ENCODE measurements at places on chromosomes 1 and 21.
A peak's percentile ranks its signal among the peaks of the same experiment; 100 is the strongest.

DNA sequence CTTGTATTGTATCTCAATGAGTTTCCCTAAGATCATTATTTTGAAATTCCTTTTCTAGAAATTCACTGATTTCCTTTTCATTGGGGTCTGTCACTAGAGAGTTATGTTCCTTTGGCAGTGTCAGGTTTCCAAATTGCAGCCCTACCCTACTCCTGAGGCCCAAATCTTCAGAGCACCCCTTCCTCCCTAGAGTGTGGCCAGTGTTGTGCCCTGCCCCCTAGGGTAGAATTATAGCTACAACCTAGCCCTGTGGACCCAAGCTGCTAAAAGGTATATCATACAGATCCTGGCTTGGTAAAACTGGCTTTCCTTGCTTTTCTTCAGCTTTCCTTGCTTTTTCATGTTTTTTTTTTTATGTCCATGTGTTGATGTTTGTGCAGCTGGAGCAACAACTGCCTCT is 60.7 kb downstream of the DIPK1A start:
- DNase-seq, result no peak

- DNase-seq, result no peak
Measured at GRCh38 chr1:150061632-150062101, 5.9 kb upstream of the VPS45 start.

DNA sequence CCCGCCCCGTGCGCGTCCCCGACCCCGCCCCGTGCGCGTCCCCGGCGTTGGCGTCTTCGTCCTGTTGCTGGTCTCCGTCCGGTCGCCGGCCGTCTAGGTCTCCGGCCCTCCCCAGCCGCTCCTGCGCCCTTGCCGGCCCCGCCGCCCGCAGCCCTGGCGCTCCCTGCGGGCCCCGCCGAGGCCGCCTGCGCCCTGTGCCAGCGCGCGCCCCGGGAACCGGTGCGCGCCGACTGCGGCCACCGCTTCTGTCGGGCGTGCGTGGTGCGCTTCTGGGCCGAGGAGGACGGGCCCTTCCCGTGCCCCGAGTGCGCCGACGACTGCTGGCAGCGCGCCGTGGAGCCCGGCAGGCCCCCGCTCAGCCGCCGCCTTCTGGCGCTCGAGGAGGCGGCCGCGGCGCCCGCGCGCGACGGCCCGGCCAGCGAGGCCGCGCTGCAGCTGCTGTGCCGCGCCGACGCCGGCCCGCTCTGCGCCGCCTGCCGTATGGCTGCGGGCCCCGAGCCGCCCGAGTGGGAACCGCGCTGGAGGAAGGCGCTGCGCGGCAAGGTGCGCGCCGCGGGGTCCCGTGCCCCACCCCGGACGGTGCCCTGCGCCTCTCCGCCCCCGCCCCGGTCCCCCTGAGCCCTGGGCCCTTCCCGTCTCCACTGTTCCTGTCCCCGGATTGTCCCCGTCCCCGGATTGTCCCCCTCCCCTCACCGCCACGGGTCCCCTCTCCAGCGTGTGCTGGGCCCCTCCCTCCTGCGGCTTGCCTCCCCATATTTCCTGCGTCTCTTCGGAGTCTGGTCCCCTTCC is at the start of gene RNF187:
RNF187 (plus strand) TSS at position 47 of the 789 bp plus-strand sequence.
- peak; percentile 63 for DNase-seq

DNA sequence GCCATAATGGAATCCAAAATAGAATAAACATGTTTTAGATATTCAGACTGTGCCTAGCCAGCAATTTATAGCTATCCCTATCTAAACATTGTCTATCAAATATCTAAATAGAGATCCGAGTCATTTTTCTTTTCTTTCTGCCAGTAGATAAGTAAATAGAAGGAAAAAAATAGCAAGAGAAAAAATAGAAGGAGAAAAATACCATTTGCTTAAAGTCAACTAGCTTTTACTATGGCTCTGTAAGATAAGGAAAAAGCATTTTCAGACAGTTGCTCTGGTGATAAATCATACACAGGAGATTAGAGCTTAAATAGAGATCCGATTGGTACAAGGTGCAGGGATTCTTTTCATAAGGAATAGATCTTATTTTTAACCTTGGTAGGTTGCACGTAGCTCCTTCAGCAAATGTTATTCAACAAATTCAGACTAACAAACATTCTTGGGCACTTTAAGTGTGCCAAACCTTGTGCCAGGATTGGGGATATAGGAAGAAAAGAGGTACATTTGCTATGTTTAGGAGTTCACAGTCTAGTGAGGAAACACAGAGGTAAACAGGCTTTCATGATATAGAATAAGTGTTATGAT is 70.1 kb upstream of the CCDC190 start:
- DNase-seq, result no peak

GRCh38 chr1:45802343-45803298 is 791 bp upstream of the MAST2 start:
- DNase-seq, result peak; percentile 50

- DNase-seq, result no peak
Measured at GRCh38 chr1:87880764-87881163, 552.1 kb downstream of the LMO4 start.

- no peak for DNase-seq
Measured at GRCh38 chr1:155967341-155968050, 10.9 kb downstream of the ARHGEF2 start.

GRCh38 chr21:33780631-33781030 is 135.0 kb downstream of the ATP5PO start:
- DNase-seq, result no peak

GRCh38 chr1:85132078-85132720 is 68.6 kb downstream of the SYDE2 start:
- no peak for DNase-seq

GRCh38 chr1:49864581-49864980 is 159.2 kb downstream of the AGBL4 start:
- no peak for DNase-seq

DNA sequence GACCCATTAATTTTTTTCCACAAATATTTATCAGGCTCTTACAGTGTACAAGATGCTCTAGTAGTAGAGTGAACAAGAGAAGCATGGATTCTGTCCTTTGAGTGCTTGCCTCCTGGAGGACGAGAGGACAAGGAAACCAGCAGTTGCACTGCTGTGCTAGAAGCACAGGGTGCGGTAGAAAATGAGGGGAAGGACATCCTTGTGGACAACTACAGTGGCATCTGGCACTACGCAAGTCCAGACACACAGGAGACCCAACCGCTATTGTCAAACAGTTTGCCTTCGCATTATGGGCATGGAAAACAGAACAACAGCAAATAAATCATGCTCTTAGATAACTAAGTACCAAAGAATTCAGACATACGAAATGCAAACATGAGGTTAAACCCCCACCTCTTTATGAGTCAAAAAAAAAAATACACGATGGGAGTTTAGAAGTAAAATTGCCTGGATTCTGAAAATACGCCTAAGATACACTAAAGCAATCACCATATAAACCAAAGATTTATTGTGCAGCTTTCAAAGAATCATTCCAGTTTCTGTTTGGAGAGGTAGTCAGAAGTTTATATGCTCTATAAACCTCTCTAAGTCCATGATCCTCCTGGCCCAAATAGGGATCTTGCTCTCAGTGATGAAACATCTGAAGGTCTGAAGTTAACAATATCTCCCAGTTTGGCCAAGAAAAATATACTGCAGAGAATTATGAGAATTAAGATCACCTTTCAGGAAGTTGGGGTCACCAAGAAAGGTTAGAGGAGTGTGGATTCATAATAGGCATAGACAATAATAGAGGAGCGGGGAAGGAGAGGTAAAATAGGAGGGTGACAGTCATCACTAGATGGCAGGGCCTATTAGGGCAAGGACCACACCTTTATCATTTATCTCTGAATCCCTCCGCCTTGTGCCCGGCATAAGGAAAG is 307.8 kb downstream of the NFIA start:
- no peak for DNase-seq

GRCh38 chr1:182809414-182809957 is 19.9 kb downstream of the NPL start:
- DNase-seq, result no peak

GRCh38 chr21:43868461-43868860 is 3.4 kb downstream of the AGPAT3 start:
- DNase-seq, result no peak

DNA sequence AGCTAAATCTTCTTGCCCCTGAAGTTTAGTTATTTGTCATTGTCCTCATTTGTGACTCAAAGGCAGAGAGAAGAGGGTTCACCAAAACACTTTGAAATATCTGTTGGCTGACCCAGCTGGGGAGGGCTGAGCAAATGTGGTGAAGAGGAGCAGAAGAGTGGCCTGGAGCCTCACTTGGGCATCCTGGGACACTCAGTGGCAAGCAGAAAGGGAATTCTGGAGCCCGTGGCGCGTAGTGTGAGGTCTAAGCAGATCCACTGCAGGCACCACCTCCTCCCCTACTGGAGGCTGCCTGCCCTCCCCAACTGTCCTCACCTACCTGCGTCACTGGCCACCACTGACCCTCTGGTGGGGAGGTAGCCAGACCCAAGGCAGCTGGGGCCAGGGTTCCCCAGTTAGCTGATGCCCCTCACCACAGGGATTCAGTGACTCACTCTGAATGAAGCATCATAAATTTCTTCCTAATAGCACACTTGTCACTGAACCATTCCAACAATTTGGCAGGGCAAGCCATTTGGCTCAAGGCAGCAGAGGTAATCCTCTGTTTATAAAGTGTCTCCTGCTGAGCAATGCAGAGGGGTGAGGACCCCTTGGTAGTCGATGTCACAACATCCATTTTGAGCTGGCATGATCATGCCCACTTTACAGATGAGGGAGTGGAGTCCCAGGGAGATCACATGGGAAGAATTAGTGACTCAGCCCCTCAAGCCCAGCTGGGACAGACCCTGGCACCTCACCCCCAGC is 80.3 kb downstream of the NENF start:
- peak; percentile 34 for DNase-seq

DNA sequence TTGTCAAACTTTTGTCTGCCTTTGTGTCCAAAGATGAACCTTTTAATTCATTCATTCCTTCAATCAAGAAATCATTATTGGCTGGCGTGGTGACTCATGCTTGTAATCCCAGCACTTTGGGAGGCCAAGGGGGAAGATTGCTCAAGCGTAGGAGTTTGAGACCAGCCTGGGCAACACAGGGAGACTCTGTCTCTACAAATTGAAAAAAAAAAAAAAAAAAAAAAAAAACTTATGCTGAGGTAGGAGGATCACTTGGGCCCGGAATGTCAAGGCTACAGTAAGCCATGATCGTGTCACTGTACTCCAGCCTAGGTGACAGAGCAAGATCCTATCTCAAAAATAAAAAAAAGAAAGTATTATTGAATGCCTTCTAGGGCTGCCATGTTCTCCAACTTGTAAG is 51.3 kb upstream of the CXADR start:
- no peak for DNase-seq

DNA sequence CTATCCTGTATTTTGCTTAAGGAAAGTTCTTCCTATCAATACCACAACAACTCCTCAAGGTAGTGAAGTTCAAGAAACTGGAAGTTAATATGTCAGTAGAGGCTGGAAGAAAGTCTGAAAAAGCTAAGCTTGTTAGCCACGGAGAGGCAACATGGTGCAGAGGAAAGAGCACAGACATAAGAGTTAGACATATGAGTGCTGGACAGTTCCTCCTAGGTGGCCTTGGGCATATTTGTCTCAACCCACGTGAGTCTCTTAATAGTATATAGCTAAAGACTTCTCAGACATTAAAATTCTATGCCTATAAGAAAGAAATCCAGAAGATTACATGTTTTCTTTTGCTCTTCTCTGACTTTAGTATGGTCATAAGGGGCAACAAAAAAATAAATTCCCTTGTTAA is 22.8 kb upstream of the RRP15 start:
- DNase-seq, result no peak

DNA sequence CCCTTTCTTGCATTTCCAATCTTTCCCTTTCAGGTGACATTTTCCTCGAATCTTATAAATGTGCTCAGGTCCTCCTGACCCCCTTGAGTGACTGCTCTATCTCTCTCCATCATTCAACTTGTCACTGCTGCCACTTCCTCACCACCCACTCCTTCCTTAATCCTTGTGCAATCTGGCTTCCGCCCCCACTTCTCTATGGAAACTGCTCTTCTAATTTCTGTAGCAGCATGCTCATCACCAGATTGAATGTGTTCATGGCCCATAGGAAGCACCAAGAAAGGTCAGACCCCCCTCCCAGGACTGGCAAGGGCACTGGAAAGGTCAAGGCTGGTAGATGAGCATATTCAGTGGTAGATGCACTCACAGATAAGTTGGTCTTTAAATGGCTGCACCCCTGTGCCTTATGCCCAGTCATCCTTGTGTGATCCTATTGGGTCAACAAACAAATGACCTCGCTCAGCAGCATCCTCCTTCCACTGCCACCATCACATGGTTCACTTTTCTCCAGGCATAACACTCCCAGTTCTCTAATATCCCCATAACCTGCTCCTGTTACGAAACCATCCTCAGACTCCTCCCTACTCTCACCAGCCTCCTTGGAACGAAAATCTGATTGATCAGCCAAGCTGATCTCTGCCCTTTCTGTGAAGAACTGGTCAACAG is 288.5 kb upstream of the POU3F1 start:
- peak; percentile 15 for DNase-seq

DNA sequence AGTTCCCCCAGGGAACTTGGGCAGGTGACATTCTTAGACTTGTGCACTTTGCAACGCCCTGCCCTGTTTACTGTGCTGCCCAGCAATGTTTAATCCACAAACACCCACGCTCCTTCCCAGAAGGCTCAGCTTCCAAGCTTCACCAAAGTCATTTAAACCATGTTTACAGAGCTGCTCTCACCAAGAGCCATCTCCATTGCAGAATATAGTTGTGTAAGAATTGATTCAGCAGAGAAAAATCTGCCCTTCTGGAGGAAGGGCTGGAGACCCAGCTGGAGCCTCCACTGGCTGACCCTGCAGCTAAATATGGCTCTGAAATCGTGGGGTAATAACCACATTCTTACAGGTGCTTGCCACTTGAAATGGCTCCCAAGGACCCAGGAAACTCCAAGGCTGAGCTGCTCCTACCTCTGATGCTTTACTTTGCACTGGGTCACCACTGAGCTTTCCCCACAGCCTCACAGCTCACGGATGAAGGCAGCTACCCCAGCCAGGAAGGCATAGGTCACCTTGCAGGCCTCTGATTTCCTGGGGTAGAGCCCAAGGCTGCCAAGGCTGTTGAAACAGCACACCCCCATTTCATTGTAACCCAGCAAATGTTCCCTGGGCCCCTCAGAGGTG is 8.7 kb downstream of the CAPN2 start:
- DNase-seq, result no peak

- peak; percentile 67 for DNase-seq
Measured at GRCh38 chr1:27992276-27992675, 32.5 kb downstream of the XKR8 start.

- no peak for DNase-seq
Measured at GRCh38 chr1:224175617-224176016, 7.4 kb upstream of the DEGS1 start.

Measured in activated CD4-positive, alpha-beta T cell treated with anti-CD3 and anti-CD28 coated beads, Interleukin-2, Interleukin-6, amounts not matched to agents 100 ng/mL and 50 ng/mL, durations not matched to agents 16 hours and 8 hours (primary cell).